Jurkat, Clone E6-1 (cell line): ENCODE measurements at places on chromosomes 13 and 19.
A peak's percentile ranks its signal among the peaks of the same experiment; 100 is the strongest.

GRCh38 chr13:39251340-39251739, 213.1 kb downstream of the NHLRC3 start:
- no peak for DNase-seq

GRCh38 chr13:51044023-51044665, 66.9 kb downstream of the C13orf42 start:
- DNase-seq = no peak

- peak; percentile 82 for DNase-seq
Observed at GRCh38 chr13:105135852-105136615, 1399.4 kb downstream of the EFNB2 start.

- peak; percentile 91 for DNase-seq
Observed at GRCh38 chr19:681029-682019, 5.1 kb downstream of the FSTL3 start.

DNA sequence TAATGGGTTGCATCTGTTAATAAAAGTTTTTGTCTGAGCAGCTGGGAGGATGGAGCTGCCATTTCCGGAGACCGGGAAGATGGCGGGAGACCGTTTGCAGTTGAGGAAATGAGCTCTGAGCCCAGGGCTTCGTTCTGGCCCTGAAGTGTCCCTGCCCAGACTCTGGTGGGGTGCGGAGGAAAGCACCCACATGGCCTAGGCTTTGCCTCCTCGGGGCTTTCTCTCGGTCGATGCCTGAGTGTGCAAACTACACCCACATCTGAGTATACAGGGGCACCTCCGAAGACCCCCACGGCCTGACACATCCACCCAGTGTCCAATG, 15.6 kb upstream of the NANOS3 start:
- no peak for DNase-seq
